NCI-H526 (cell line): ENCODE measurements at places on chromosomes 4 and X.

DNA sequence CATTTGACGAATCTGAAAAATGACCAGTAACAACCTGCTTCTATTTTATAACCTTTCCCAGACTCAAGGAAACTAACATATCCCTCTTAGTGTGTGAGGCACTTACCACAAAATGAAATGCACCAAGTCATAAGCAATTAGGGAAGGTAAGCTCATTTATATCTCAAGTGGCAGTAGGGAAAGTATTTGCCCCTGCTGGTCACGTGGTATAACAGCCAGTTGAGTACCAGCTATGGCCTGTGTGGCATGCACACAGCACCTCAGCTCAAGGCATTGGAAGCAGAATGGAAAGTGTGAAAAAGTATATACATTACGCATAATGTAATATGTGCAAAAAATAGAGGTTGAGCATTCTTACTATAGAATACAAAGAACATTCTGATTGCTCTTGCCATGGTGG is 178.3 kb upstream of the GYPA start:
- DNase-seq: no peak

DNA sequence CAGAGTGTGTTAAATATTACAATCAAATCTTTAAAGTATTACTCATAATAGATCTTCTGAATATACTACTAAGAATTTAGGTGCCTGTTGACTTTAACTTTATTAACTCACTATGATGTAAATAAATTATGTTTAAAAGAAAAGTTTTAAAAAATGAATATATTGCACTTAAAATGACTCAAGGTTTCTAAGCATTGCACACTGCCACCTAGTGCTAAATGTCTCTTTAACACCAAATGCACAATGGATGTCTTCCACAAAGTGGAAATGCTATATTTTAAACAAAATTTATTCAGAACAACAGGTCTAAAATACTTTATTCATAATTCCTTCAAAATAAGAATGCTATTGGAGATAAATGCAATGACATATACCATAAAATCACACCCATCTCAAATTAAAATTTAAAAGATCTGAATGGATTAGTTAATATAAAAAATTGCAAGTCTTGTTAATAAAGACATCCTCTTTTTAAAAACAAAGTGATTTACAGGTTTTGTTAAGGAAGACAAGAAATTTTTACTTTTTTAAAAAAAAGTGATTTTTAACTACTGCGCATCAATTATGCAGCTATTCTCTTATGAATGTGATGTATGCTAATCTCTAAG is 5.5 kb downstream of the INPP4B start:
- no peak for DNase-seq

DNA sequence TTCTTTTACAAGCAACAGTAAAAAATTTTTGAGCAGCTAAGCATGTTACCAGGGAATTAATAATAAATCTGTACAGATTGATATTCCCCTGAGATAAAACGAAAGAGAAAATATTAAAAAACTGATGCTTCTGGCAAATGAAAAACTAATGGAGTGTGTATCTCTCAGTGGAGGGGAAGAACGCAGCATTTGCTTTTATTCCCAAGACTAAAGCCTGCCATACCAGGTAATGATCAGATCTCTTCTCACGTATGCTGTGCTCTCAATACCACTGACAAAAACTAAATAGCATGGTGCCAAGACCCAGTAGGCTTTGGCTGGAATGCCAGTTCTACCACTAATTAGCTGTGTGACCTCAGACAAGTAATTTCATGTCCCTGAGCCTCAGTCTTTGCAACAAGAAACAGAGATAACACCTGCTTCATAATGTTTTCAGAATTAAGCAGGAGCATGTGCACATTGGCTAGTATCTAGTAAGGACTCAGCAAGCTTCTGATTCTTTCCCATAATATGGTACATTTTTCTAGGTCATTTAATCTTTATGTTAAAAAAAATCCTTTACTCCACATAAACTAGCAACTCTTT is 179.6 kb downstream of the CENPC start:
- DNase-seq: no peak

GRCh38 chrX:41603596-41603995 is 85.2 kb upstream of the GPR34 start:
- no peak for DNase-seq

DNA sequence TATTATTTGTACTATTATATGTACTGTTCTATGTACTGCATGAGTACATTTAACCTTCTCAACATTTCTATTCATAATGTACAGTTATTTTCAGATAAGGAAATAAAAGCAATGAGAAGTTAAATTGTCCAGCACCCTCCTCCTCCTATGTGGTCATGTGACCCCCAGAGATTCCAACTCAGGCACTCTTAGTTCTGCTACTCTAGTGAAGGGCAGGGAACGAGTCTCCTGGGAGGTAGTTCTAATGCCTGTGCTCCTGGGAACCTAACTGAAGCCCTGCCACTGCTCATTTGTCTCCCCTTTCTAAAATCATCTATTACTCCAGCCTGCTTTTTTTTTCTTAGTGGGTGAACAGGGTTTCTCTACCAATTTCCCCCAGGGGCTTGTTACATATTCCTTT is 105.9 kb upstream of the GPRIN3 start:
- DNase-seq: no peak

DNA sequence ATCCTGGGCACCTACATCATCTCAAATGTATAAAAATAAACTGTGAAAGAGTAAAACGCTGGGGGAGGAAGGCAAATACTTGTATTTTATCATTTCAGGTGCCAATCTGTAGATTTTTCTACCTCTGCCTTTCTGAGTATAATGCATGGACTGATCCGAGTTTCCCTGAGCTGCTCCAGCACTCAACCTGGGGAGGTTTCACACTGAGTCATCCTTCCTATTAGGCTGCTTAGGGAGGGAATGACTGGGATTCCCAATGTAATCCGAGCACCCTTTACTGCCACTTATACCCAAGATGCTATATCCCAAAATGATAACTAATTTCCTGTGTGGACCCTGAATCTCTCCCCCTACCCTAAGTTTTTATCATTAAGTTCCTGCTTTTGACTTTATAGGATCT is 126.6 kb downstream of the HNRNPD start:
- DNase-seq: no peak

GRCh38 chrX:20284992-20285391 is 18.3 kb upstream of the RPS6KA3 start:
- DNase-seq: no peak

- DNase-seq: no peak
Measured at GRCh38 chrX:54994668-54995351, 822 bp upstream of the PFKFB1 start.

DNA sequence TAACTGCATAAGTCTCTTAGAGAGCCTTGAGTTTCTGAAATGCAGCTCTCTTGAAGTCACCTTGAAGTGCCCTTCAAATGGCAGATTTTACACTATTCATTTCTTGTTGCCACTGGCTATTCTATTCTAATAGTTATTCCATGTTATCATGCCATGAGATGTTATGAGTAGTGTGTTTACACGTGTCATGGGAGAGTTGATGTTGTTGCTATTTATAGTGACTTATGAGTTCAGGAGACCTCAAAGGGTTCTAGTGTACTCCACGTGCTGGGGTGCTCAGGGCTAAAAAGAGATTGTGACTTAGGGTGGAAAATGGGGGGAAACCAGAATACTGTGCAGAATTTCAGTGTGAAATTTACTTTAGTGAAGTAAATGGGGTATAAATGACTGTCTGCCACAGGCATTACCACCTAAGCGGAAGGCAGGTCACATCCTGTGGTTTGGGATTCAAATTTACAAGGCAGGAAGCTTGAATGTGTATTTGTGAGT is 77.1 kb upstream of the SLC4A4 start:
- DNase-seq: no peak

GRCh38 chrX:71182871-71183270 is 38.2 kb downstream of the NLGN3 start:
- DNase-seq: no peak

DNA sequence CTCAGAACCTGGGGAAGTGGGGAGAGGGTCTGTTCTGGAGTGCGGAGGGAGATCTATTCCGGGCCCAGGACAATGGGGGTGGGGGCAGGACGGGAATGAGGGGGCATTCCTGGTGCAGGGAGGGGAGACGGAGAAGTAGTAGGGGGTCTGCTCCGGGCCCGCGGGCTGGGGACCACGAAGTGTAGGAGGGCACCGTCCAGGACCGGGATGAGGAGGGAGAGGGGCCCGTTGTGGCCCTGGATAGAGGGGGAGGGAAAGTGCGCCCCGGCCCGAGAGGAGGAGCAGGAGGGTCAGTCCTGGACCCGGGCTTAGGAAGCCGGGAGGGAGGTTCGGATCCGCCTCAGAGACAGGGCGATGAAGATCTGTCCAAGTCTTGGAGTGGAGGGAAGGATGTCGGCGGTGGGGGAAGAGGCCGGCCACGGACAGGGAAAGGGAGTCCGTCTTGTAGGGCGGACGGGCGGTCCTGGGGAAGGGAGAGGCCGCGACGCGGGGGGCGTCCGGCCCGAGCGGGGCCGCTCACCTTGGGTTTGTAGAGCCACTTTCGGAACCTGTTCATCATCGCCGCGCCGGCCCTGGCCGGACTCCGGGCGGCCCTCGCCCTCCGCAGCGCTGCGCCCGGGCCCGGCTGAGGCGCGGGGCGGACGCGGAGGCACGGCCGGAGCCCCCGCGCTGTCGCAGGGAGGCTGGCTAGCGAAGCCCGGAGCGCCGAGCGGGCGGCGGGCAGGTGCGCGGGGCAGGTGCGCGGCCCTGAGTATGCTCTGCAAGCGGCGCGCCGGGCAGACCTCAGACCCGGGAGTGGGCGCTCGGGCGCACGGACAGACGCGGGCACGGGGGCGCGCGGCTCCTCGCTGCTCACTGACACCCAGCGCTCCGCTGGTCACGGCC is at the start of gene ZFYVE28:
Gene ZFYVE28 (minus strand): TSS at position 881 of the 885 bp plus-strand sequence. CDS start 322 bp downstream, at position 559.
- DNase-seq: no peak

DNA sequence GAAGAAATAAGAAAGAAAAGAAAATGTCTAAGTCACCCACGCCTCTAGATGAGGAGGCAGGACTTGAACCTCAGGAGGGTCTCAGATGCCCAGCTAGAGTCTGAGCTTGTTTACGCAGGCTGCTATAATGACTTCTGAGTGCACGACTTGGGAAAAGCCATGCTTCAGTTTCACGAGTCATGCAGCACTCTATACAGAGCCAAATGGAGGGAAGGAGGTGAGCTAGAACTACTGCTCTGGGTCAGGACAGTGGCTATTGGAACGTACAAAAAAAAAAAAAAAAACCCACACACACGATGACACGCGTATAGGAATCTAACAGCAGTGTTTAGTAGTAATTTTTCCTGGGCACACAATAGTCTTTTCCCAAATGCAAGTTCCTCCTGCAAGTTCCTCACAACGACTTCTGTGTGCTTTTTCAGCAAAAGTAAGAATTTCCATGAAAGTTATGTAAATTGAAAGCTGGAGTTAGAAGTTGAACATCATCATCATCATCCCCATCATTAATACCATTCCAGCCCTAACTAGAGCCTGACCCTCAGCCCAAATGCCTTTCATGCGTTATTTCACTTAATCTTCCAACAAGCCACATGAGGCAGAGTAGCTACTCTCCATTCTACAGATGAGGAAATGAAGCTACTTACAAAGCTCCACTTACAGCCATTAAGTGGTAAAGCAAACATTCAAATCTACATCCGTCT is 36.6 kb downstream of the IRF2 start:
- DNase-seq: peak; percentile 46

- no peak for DNase-seq
Measured at GRCh38 chrX:110215411-110215810, 102.5 kb downstream of the AMMECR1 start.

- peak; percentile 54 for DNase-seq
Measured at GRCh38 chrX:129360175-129360574, 163.1 kb downstream of the SMARCA1 start.

DNA sequence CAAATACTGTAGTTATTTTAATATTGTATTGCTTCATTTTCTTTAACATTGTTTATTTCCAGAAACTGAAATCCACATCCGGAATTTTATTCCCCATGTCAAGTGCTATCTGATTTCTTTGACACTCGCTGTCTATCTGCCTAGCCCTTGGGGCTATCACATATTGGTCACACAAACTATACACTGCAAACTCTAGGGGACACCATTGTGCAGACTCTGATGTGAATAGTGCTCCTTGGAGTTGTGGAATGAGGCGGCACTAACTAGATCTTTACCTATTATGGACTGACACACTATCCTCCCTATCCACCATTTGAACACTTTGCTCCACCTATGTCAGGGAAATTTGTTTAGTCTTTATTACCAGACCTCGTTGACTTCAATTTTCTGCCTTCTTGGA is 534.5 kb downstream of the GLUD2 start:
- no peak for DNase-seq

DNA sequence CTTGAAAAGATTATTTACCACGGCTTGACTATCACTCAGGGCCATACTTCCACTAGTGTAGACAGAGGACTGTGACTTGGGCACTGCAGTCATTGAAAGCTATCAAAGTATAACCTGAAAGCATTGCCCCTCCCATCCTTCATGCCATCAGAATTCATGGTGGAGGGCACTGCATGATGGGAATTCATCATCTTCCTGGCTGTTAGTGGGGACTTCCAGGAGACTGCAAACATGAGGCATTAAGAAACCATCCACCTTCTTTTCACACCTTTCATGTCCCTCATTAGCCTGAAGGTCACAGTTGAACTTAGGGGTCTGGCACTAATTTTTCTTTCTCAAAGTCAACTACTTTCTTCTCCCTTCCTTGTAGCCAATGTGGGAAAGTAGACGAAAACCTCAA is 25.8 kb downstream of the VSIG4 start:
- DNase-seq: no peak

- no peak for DNase-seq
Measured at GRCh38 chrX:109695637-109696036, 37.4 kb downstream of the ACSL4 start.

GRCh38 chr4:102759831-102760644 is 730 bp downstream of the MANBA start:
- peak; percentile 43 for DNase-seq

- DNase-seq: no peak
Measured at GRCh38 chr4:158940271-158940670, 162.6 kb upstream of the RAPGEF2 start.

GRCh38 chr4:138308356-138308755 is 66.2 kb upstream of the SLC7A11 start:
- DNase-seq: no peak

DNA sequence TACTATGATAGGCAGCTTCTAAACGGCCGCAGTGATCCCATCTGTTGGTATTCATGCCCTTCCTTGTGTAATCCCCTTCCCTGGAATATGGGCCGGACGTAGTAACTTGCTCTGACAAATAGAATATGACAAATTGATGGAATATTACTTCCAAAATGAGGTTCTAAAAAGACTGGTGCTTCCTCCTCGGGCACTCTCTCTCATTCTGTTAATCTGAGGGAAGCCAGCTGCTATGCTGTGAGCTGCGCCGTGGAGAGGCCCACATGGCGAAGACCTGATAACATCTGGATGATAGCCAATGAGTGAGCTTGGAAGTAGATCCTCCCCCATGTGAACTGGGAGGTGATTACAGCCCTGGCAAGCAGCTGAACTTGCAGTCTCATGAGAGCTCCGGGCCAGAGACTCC is 27.2 kb upstream of the SLC25A4 start:
- no peak for DNase-seq

DNA sequence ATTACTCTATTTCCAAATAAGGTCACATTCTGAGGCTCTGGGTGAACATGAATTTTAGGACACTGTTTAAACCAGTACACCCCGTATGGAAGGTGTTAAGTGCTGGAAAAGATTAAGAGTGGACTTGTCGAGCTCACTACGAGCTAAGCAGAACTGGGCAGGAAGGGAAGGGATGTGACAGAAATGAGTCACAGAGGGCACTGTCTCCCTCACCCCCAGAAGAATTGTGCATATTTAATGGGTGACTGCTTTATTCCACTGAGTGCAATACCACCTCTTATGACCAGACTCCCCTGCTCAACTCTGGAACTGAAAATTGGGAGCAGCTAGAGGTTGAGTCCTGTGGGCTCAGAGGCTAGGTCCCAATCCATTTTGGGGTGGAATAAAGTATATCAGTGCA is 187.4 kb upstream of the RPS6KA3 start:
- DNase-seq: no peak
